Epithelial cell of proximal tubule (primary cell): ENCODE measurements at places on chromosomes 4 and X. TPM values are rescaled to one million over a fixed set of nuclear protein-coding genes. Genes with fewer than 3 reads are reported as not detected.

DNA sequence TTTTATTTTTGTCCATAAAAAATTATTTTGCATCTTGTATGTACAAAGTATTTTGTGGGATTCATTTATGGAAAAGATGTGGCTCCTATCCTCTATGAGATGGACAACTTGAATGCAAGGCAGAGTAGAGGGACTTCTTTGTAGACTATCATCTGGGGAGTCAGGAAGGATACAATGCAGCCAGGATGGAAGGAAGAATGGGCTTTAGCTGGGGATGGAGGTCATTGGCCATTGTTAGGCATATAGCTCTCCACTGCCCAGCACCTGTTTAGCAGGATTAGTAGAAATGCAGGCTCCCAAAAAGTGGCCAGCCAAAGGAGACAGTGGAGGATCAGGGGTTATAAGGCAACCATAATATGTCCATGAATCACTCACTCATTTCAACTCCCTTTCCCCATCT is 5.1 kb upstream of the TLL1 start:
- DNase-seq = no peak

GRCh38 chr4:147833254-147833653 is 101.4 kb downstream of the ARHGAP10 start:
- DNase-seq = peak; percentile 78

FGB gene
- total RNA-seq = 2.9 and 54.3 TPM in 2 replicates

GRCh38 chr4:182425302-182425701 is 182.1 kb downstream of the TENM3 start:
- DNase-seq = no peak

GRCh38 chr4:86452422-86452891 is 92.6 kb upstream of the MAPK10 start:
- DNase-seq = peak; percentile 22

GRCh38 chrX:8084006-8084405 is 87.1 kb downstream of the VCX2 start:
- DNase-seq = no peak

MRFAP1L1 gene
- 30.9 and 49.1 TPM in 2 replicates for total RNA-seq

NAA10 gene
- total RNA-seq = 88.0 and 171 TPM in 2 replicates

- peak; percentile 25 for DNase-seq
Measured at GRCh38 chrX:150635952-150636351, 57.2 kb upstream of the MTMR1 start.

GRCh38 chr4:166312166-166312565 is 439.1 kb downstream of the TLL1 start:
- no peak for DNase-seq

DNA sequence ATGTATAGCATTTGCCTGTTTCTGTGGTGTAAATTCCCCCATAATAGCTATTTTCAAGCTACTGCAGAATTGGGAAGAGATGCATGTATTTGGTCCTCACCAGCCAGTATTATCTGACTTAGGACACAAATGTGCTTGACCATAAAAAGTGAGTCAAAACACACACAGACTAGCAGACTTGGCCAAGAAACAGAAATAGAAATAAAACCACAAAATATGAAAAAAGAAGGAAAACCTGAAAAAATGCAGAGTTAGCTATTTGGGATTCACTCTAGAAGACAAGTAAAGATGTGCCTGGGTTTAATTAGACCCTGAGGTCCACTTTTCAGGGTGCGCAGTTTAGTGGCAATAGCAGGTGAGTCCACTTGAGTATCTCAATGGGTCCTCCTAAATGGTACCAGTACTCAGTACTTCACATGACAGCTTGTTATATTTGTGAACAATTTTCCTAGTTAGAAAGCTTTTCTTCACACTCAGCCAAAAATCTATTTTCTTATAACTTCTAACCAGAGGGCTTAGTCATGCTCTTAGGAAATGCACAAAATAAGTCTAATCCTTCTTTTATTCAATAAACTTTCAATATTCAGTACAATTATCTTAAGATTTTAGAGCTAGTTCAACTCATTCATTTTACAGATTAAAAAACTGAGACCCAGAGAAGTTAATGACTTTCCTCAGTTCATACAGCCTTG is 108.7 kb upstream of the JADE1 start:
- no peak for DNase-seq

GRCh38 chr4:126087101-126087500 is 772.3 kb downstream of the FAT4 start:
- DNase-seq = no peak

PPP2R2C gene
- not detected in 2 replicates for total RNA-seq

PHOX2B gene
- total RNA-seq = not detected in 2 replicates

DNA sequence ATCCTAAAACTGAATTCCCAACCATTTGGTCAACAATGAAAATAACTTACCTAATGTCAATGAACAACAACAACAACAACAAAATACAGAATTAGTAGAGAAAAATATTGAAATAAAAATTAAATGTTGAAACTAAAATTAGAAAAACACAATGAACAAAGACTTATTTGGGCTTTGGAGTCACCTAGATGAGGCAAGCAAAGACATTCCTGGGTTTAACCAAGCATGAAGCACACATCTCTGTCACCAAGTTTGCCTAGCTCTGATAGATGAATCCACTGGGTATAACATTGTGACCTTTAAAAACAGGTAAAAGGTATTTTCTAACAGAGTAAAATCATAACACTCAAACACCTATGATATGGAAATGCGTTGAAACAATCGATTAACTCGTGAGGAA is 13.2 kb upstream of the SYTL5 start:
- no peak for DNase-seq

- DNase-seq = no peak
Measured at GRCh38 chr4:115674485-115674884, 561.1 kb upstream of the NDST4 start.

DNA sequence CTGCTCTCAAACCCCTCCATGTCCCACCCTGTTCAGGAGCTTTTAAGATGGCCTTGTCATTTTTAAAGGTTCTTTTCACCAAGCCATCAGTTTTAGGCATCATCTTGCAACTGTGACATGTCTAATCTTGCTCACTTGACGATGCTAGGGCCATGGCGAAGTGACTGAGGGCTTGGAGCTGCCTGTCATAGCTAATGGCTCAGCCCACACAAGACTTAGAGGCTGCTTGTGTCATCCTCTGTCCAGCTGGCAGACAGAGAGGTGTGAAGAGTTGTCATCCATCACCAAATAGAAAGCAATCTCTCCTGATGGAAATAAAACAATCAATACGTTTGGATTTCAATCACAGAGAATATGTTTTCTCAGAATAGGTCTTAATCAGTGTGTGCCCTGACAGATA is 194.9 kb downstream of the HS6ST2 start:
- DNase-seq = no peak

SMIM10L2A gene
- 0.65 and 2.3 TPM in 2 replicates for total RNA-seq

GRCh38 chr4:122827879-122828601 is 1.4 kb downstream of the FGF2 start:
- peak; percentile 72 for DNase-seq

DNA sequence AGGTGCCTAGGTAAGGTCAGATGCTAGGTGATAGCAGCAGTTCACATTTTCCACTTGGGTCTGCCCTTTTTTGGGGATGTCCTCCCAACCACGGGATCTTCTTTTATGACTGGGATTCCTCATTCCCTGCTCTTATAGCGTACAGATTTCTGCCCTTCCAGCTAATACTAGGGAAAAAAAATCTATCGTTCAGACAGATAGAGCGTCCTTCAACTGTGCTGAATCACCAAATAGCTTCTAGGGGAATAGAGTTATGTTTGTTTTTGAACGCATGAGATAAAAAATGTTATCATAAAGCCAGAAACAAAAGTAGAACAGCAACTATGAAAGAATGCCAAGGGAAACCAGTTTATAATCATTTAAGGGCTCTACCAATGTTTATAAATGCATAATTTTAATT is 13.0 kb downstream of the RAP2C start:
- DNase-seq = no peak
